ENCODE measurements at places on chromosomes 2 and 18.

GRCh38 chr2:189465478-189465877 lies 24.2 kb downstream of the WDR75 start:
- H3K36me3 ChIP-seq, result peaks cover 12% of the 10 kb centered on the region
- H3K4me3 ChIP-seq, result no peak overlapping the region
- H3K27ac ChIP-seq, result no peak overlapping the region
- no peaks in the 10 kb centered on the region for H3K27me3 ChIP-seq

GRCh38 chr2:207983641-207984042 lies 41.7 kb downstream of the PLEKHM3 start:
- no peaks in the 10 kb centered on the region for H3K36me3 ChIP-seq
- H3K27ac ChIP-seq, result no peak overlapping the region
- no peak for DNase-seq
- H3K4me3 ChIP-seq, result no peak overlapping the region
- H3K27me3 ChIP-seq, result no peaks in the 10 kb centered on the region
- no peaks in the 10 kb centered on the region for H3K4me1 ChIP-seq

DNA sequence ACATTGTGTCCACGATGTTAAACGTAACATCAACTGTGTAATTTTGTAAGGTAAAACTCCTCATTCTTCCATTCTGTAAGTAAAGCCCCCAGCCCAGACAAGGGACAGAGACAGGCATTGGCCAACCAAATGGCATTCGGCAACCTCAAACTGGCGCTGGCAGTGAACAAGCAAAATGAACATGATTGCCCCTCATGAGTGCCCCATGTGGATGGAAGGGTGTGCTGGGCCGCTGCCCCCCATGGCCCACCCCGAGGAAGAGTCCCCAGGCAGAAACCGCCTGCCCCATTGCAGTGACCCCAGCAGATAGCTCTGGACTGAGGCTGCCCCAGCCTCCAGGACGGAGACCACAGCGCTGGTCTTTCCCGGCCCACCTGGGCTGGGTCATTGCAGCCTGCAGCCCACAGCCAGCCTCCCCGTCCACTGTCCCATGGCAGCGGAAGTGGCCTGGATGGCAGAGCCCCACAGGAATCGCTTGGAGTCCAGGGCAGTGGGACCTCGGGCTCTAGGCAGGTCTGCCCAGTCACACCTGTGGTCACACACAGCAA lies 220.2 kb downstream of the HDAC4 start:
- DNase-seq, result no peak
- H3K36me3 ChIP-seq, result no peaks in the 10 kb centered on the region

DNA sequence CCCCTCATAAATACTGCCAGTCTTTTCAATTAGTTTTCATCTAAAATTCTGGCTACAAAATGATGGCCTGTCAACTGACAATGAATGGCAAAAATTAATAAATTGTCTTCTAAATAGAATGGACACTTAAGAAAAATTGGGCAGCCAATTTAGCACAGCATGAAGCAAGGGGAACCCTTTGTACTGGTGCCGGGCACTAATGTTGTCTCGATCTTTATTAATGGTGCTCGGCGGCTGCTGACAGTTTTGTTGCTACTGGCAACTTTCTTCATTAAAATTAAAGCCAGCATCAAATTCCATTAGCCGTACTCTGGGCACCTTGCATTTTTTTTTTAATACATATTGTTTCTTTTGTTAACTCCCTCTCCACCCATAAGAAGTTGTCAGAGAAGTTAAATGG lies 309.3 kb downstream of the GBX2 start:
- H3K4me1 ChIP-seq, result no peaks in the 10 kb centered on the region
- no peaks in the 10 kb centered on the region for H3K27me3 ChIP-seq
- no peaks in the 10 kb centered on the region for H3K36me3 ChIP-seq
- DNase-seq, result no peak

DNA sequence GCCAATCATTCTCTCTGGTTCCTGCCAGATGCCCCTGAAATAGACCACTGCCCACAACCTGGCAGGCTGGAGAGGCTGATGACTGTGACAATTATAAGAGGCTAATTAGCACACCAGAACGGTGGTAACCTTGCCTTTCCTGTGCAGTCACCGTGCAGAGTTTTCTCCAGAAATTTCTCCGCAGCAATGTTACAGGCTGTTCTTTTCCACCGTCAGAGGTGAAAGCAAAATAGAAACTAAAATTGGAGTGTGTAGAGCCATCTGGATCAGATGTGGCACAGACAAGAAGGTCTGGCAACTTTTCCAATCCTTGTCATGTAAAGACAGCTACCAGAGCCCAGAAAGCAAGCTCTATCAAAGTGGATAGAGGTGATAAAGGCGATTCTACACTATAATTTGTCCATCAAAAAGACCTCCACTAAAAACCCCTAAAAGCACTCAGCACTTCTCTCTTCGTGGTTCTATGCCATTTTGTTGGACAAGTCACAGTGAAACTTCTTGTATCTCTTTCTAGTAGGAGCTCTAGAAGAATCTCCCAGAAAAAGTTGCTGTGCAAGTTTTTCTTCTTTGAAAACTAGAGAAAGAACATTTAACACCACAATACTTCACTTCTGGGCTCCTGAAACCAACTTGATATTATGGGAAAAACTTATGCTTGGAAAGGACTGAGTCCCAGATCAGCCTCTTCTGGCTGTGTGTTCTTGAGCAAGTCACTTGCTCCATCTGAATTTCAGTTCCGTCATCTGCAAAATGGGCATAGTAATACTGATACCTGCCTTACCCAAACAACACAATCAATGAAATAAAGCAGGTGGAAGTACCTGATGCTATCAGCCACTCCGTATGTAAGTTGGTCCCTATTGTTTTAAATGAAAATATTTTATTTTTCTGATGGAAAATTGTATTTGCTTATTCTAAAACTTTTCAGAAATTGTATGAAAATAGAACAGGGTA lies 295.6 kb upstream of the DLGAP1 start:
- no peak overlapping the region for H3K27ac ChIP-seq
- DNase-seq, result no peak
- no peaks in the 10 kb centered on the region for H3K4me1 ChIP-seq
- no peaks in the 10 kb centered on the region for H3K36me3 ChIP-seq
